ENCODE measurements at places on chromosomes 5 and 9. TPM values are rescaled to one million over a fixed set of nuclear protein-coding genes. Genes with fewer than 3 reads are reported as not detected.

Gene PGM5
- polyA plus RNA-seq, result 46.3 TPM

Gene UCK1
- 42.6 TPM for polyA plus RNA-seq

Gene TGFBI
- 302 TPM for polyA plus RNA-seq

Gene LVRN
- polyA plus RNA-seq, result 0.73 TPM

Gene HINT2
- polyA plus RNA-seq, result 52.4 TPM

Measured in left renal cortex interstitium (tissue), 4 donors.